Activated CD8-positive, alpha-beta memory T cell treated with anti-CD3 and anti-CD28 coated beads, Interleukin-2, amount 50 U/mL, for 48 hours (primary cell): ENCODE measurements at places on chromosomes 16 and 17.

- DNase-seq = no peak
These were observed 408.4 kb downstream of the ZFHX3 start for GRCh38 chr16:72639494-72639893.

- no peak for DNase-seq
These were observed 88.2 kb upstream of the FA2H start for GRCh38 chr16:74862743-74863244.

GRCh38 chr17:12415031-12415430, 250.7 kb upstream of the MYOCD start:
- no peak for DNase-seq

DNA sequence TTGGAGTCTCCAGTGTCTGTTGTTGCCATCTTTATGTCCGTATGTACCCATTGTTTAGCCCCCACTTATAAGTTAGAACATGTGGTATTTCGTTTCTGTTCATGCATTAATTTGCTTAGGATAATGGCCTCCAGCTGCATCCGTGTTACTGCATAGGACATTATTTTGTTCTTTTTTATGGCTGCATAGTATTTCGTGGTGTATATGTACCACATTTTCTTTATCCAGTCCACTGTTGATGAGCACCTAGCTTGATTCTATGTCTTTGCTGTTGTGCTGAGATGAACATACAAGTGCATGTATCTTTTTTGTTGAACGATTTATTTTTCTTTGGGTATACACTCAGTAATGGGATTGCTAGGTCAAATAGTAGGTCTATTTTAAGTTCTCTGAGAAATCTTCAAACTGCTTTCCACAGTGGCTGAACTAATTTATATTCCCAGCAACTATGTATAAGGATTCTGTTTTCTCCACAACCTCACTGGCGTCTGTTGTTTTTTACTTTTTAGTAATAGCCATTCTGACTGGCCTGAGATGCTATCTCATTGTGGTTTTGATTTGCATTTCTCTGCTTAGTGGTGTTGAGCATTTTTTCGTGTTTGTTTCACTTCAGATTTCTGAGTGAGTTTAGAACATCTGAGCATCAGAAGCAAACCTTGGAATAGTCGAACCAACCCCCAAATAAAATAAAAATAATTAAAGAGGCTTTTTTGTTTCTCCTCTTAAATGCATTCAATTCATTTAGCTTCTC, 304.7 kb downstream of the ZFHX3 start:
- no peak for DNase-seq

DNA sequence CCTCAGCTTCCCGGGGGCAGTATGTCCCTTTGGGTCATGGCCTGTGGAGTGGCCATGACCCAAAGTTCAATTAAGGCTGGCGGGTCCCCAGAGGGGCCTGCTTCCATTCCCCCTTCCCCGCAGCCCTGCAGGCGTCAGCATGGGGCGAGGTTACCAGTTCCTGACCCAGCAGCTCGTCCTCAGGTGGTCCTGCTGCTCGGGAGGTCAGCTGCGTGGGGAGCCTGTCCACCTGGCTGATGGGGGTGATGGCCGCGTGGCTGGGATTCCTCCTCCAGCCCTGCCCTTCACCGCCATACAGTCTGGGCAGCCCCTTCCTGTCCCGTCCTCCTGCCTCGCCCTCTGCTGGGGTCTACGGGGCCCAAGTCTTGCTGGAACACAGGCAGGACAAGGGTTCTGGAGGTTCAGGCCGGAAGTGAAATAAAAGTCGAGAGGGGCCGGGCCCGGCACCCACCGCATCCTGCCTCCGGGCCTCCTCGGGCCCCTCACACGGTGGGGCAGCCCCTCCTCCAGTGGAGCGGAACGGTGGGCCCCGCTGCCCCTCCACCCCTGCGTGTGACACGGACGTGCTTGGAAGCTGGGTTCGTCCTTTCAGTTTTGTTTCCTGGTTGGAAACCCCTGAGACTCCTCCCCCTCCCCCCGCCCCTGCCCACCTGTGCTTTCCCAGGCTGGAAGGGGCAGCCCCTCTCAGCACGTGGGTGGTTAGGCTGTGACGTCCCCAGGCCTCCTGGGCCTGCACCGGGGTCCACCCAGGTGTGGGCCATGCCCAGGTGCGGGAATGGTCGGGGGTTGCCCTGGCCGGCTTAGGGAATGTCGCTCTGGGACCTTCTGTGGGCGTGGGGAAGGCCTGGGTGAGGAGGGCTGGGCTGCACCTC, 6.8 kb downstream of the UBALD2 start:
- DNase-seq = peak; percentile 95

- DNase-seq = no peak
These were observed 6.8 kb downstream of the PCTP start for GRCh38 chr17:55757659-55758058.

DNA sequence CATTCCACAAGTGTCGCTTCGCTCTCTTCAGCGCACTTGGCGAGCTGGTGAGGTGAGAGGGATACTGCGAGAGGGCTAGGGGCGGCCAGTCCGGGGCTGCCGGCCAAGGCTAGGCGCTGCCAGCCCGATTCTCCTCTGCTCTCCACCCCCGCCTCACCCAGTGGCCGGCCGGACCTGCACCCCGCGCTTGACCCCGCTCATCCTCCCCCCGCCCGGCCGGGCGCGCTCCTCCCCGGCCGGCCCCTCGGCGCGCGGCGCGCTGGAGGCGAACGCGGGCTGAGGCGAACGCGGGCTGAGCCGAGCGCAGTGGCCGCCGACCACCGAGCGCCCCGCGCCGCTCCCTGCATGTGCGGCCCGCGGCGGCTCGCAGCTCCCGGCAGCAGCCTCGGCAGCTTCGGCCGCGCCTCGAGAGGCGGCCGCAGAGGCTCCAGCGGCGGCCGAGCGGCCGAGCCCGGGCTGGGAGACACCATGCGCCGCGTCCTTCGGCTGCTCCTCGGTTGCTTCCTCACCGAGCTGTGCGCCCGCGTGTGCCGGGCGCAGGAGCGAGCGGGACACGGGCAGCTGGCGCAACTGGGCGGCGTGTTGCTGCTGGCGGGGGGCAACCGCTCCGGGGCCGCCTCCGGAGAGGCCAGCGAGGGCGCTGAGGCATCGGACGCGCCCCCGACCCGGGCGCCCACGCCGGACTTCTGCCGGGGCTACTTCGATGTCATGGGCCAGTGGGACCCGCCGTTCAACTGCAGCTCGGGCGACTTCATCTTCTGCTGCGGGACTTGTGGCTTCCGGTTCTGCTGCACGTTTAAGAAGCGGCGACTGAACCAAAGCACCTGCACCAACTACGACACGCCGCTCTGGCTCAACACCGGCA, at the start of gene SHISA9:
Gene SHISA9 (plus strand): TSS at position 2 of the 865 bp plus-strand sequence.
- DNase-seq = no peak

DNA sequence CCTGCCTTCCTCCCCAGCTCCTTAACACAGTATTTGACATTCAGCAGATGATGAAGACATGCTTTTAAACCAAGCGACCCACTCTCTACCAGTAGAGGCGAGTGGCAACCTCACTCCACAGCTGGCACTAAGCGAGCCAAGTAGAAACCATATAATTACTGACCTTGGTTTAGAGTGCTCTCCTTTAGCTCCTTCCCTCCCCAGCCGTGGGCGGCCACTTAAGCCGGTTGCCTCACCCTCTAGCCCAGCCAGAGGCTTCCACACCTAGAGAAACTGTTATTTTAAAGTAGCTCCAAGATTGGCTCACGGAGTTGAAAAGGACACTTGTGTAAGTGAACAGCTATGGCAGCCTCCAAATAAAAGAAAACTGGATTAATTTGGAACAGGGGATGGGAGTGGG, 109.1 kb upstream of the CRHR1 start:
- DNase-seq = no peak

DNA sequence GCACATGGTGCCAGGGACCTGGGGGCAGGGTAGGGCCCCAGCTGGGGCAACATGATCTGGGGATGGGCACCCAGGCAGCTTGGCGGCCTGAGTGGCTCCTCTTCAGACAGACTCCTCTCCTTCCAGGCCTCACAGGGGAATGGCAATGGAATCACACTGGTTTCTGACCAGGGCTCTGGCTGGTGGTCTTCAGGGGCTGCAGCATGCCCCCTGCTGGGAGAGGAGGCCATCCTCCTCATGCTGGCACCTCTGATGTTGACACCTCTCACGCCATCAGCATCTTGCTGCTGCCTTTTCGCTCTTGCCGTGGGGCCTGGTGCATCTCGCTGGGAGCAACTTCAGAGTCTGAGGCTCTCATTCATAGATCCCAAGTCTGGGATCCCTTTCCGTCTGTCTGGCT, 11.2 kb upstream of the GFOD2 start:
- DNase-seq = no peak

GRCh38 chr17:1948517-1948825, 76.7 kb downstream of the RTN4RL1 start:
- no peak for DNase-seq

GRCh38 chr17:58136669-58137279, 11.4 kb upstream of the OR4D1 start:
- DNase-seq = no peak

- DNase-seq = no peak
These were observed 64.0 kb downstream of the USP32 start for GRCh38 chr17:60327901-60328273.

- no peak for DNase-seq
These were observed 38.1 kb upstream of the SSTR5 start for GRCh38 chr16:1034230-1035065.

DNA sequence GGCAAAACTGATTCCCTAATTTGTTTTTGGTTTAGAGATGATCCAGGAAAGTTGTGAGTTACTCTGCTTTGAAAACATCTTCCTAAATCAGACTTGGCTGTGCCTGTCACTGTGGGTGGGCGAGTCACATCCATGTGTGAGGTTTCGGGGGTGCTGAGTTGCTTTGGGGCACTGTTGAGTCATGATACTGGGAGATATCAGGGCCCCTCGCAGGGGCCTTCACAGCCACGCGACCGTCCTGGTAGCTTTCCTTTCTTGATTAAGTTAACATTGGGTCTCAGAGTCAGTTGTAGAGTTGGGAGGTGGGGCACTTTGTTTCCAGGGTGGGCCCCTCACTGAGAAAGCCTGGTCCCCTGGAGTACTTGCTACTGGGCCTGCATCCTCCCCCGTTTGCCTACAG, 58.3 kb upstream of the LGALS9 start:
- peak; percentile 81 for DNase-seq

GRCh38 chr17:13393841-13394710, 207.7 kb downstream of the HS3ST3A1 start:
- no peak for DNase-seq

- no peak for DNase-seq
These were observed 492.0 kb upstream of the ERCC4 start for GRCh38 chr16:13427943-13428342.

GRCh38 chr17:16976725-16977550, 5.0 kb upstream of the TNFRSF13B start:
- DNase-seq = no peak

GRCh38 chr16:85365120-85365519, 248.0 kb upstream of the GSE1 start:
- no peak for DNase-seq

GRCh38 chr17:6667516-6667915, 16.0 kb downstream of the C17orf100 start:
- DNase-seq = no peak

DNA sequence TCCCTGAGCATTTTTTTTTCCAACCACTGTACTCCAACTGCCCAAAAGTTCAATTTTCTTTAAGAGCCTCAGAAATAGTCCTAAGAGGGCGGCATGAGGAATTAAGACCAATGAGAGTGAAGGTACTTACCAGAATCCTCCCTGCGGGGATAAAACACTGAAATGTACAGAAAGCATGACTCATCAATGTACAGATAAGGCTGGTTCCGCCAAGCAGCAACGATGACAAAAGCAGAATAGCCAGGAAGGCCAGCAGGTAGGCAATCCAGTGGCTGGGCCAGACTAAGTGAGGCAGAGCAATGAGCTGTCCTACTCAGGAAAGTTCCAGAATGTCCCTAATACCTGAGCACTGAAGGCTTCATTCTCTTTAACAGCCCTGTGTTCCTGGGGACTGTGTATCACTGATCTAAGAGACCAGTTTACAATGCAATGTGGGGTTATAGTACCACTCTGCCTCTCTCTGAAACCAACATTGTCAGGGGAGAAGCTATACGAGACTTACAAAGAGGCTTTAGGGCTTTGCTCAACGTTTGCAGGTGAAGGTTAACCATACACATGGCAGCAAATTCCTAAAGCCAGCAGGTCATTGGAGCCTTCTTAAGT, 11.0 kb upstream of the GPR139 start:
- DNase-seq = no peak

DNA sequence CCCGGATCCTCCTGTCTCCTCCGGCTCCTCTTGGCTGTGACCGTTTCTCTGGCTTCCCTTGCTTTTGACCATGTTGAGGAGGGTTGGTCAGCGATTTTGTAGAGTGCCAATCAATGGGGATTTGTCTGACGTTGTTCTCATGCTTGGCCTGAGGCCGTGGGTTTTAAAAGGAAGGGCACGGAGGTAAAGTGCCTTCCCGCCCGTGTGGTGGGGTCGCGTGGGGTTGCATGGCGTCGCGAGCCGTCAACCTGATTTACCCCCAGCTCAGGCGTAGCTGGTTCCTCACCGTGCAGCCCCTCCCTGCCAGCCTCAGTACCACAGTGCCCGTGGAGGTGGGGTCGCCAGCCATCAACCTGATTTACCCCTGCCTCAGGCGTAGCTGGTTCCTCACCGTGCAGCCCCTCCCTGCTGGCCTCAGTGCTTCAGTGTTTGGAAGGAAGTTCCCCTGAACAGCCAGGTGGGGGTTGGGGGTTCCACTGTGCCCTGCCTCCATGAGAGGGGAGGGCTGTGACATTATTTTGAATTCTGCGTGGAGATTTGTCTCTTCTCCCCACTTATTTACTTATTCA, 5.0 kb downstream of the TPSAB1 start:
- DNase-seq = no peak

DNA sequence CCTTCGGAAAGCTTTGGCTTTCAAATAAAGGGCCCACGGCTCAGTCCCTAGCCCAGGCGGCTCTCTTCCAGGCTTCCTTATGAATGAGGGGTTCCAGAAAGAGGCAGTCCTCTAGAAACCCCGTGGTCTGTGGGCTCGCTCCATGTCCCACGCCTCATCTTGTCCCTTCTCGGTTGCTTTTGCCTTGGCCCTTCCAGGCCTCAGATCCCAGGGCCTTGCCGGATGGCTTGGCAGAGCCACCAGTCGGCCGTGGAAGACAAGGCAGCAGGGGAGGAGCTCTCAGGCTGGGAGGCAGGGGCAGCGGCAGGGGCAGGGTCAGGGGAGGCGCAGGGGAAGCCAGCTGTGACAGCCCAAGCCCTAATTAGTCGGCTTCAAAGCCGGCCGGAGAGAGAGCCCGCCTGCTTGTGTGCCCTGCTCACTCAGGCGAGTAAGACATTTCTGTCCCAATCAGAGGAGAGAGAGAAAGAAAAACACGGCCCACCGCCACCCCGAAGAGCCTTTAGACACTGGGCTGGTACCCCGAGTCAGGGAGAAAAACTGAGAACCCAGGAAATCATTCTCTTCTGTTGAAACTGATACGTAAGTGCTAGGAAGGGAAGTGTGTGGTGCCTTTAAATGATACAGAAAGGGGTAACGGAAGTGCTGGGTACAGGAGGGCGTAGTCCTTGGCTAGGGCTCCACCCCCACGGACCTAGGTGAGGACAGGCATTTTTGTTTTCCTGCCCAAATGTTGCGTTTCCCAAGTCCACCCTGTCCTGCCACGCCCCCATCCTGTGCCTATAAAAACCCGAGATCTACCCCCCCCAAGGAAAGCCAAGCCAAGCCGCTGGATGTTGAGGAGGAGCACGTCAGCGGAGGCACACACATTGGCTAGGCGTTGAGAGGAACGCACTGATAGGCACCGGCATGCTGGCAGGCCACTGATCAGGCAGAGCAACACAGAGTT, 27.8 kb upstream of the MEIOC start:
- DNase-seq = no peak

- DNase-seq = no peak
These were observed 132.2 kb downstream of the SKAP1 start for GRCh38 chr17:48297825-48298224.
